Stimulated activated CD4-positive, alpha-beta T cell treated with anti-CD3 and anti-CD28 coated beads, Interleukin-1b, Interleukin-23, amount 100 ng/mL, for 1 hour (primary cell): ENCODE measurements at places on chromosomes 6 and 20.

DNA sequence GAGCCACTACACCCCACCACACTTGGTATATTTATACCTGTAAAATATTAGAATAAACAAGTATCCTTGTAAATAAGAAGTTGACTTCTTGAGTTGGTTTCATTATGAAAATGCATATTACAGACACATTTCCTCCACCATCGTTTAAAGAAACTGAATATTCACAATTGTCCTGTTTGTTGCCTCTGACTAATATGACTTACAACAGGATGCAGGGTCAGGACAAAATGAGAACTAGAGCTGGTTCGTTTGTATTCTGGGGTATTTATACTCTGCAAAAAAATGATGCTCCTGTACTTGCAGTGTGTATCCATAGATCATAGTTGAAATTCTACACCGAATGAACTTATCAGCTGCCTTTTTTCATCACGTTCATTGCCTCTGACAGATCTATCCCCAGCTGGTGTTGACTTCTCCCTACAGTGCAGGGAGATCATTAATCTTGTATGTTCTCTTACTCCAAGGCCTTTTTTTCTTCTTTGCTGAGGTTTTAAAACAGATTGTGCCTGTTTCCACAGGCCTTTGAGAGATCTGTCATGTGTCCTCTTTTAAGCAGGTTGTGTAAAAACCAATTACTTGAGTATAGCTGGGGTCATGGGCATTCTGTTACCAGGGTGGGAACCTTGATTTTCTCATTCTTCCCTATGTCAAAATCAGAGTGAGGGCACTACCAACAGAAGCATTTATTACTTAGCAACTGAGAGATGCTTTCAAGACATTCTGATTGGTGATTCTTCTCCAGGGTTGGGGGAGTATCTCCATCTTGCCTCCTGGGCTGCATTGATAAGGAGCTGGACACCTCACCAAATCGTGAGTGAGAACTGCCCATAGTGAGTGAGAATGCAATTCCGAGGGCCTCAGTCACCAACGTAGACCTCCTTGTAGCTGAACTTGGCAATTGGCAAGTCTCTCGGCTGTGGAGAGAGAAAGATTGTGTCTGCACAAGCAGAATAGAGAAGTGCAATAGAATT, 78.8 kb upstream of the CD83 start:
- no peak for DNase-seq

GRCh38 chr20:8678098-8678776, 390.6 kb upstream of the PLCB4 start:
- no peak for DNase-seq

DNA sequence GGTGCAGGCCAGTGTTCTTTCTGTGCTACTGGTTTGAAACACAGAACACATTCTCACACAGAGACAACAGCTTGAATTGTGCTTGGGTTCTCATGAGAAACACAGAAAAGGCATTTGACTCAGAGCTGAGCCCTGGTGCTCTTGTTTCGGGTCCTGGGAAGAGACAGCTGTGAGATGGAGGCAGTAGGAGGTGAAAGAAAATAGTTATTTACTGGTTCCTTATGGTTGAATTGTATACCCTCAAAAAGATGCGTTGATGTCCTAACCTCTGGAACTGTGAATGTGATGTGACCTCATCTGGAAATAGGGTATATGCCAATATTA, 87.1 kb upstream of the RPS6KA2 start:
- DNase-seq: no peak

GRCh38 chr20:4855555-4855954, 133.8 kb downstream of the PRND start:
- no peak for DNase-seq

DNA sequence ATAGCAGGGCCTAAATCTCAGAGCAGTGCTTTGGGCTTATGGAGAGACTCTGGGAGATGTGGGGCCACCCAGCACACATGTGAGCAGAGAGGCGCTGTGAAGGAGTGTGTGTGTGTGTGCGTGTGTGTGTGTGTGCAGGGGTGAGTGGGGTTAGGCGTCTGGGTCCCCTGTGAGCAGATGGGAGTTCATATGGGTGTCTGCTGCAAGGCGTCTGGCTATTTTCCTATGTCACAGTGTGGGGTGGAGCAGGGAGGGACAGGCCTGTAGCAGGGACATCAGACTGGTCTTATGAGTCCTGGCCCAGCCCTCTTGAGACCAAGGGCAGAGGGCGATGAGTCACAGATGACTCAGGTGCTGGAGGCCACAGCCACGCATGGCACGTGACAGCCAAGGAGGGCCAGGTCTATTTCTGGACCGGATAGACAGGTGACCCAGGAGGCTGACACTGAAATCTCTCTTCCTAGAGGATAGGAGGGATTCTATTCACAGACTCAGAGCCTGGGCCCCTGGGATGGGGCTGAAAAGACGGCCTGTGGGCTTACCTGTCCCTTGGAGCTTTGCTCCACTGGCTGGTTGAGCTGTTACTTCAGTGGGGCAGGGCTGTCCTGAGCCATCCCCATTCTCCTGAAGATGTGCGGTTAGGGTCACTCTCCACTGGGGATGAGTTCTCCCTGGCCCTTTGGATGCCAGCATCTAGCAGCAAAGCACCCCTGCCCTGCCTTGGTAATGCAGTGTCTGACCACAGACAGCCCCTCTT, 28.9 kb downstream of the VEGFA start:
- DNase-seq: no peak

DNA sequence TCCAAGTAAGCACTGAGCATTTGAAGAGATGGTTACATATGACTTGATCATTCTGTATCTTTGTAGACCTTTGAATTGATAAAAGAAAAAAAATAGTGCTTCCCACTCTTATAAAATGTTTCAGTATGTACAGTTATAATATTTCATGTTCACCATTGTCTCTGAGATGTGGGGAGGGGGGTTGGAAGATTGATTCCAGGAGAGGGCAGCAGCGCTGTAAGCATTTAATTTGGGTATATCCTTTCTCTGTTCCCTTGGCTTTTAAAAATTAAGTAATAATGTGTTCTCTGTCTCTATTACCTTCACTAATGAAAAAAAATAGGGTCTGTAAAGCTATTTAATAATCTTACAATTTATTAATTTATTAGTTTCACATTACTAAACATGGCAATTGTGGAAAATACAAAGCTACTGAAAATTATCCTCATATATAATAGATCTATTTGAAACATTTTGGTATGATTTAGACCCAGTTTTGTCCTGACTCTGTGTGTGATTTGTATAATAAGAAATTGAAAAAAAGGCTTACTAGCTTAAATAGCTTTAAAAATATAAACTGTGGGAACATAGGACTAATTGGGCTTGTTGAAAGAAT, 341.2 kb downstream of the CDKAL1 start:
- no peak for DNase-seq

- DNase-seq: no peak
Measured at GRCh38 chr6:154218301-154218700, 138.3 kb downstream of the IPCEF1 start.

DNA sequence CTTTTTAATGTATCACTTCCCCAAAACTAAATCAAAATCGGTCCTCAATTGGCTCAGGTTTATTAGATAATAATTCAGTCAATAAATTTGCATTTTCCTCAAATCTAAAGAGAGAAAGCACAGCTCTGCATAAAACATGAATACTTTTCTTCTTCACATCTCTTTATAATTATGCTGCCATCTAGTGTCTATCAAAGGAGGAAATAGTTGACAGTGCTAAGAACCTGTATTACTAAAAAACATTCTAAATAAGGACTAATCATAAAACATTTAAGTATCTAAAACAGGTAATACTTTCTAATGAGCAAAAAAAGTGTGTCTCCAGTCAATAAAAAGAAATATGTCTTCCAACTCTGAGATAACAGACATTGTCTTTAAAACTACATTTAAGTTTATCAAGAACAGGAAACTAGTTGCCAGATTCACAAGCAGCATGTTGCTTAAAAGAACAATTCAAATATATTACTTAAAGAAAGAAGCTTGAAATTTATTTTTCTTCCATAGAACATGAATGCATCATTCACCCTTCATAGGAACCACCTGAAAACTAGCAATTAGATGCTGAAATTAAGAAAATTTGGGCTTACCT, 56.5 kb upstream of the DST start:
- DNase-seq: no peak

- DNase-seq: no peak
Measured at GRCh38 chr6:81938014-81938856, 185.8 kb upstream of the TENT5A start.

- DNase-seq: no peak
Measured at GRCh38 chr6:138923561-138923960, 64.5 kb downstream of the REPS1 start.

- no peak for DNase-seq
Measured at GRCh38 chr6:72699159-72699558, 77.3 kb downstream of the KCNQ5 start.
